ENCODE measurements at places on chromosomes 4 and X.

DNA sequence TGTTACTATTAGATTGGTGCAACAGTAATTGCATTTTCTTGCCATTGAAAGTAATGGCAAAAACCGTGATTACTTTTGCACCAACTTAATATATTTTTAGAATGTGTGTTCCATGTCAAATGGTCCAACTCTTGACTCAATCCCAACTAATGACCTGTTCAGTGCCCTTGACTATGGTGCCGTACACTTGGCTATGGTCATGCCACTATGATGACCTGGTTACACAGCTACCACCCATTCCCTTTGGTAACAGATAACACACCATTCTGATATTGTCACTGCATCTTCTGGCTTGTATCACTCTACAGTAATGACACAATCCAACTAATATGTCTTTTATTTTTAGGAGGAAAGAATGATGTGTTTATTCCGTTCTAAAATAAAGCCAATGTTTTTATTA, 469.4 kb downstream of the DMD start:
- DNase-seq = no peak

DNA sequence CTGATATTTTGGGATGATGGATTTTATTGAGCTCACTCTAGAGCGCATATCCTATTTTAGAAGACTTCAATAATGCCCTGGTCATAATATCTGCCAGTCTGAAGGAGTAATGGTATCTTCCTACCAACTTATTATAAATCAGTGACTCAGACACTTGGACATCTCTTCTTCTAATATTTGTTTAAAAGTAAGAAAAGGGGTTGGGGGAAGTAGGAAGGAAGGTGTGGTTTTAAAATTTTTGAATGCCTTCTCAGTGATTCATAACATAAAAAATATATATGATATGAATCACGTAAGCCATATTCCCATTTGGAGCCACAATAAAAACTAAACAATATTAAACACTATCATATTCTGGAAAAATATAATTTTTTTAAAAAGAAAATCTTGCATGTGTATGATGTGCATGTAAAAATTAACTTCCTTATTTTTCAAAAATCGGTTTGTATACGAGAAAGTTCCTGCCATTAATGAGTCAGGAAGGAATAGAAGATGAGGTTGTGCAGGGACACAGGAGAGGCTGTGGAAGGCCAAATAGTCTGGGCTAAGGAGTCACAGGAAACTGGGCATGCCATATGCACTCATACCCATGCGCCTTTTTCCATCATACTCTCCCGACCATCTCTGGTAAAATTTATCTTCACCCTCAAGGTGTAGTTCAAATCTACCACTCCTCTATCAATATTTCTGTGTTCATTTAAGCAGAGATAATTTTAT, 286.5 kb downstream of the EPHA5 start:
- no peak for DNase-seq

DNA sequence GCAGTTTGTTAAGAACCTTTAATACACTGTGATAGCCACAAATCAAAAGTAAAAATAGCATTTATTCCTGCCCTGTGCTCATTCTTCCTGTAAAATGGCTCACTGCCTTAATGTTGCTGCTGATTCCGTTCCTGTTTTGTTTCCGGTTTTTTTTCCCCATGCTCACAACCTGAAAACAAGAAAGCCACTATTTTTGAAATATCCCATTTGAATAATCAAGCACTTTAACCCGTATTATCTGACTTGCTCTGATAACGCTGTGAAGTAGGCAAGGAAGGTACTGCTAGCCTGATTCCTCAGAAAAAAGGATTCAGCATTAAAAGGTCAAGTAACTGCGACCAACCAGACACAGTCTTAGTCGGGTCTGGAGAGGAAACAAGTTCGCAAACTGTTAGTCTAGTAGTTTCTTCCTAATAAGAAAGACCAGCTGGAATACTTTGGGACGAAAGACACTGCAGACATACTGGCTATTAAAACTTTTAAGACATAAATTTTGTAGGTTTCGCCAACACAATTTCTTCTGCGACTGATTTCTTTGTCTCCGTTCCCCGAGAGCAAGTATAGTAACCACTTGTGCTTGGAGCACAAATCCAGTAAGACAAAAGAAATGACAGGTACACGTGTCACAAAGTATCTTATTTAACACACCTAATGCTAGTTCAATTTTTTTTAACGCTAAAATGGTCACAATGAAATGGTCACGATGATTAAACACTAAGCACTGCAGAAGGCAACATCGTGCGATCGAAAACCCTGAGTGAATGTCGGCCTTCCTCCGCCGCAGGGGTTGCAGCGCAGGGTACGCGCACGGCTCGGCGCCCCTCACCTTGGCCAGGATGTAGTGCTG, 802 bp downstream of the COX18 start:
- DNase-seq = peak; percentile 48

DNA sequence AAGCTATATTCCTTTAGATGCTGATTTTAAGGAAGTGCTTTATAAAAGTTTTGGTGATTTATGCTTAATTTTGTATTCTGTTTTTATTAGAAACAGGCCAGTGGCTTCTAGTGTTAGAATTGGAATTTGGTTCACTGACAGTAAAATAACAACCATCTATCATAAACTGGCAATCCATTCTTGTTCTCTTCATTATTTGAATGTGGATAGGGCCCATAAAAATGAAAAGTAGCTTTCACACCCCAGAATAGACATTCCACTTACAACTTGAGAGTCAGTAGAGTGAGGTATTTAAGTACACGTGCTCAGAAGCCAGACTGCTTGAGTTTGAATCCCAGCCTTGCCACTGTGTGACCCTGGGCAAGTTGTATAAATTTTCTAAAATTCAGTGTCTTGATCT, 232.4 kb upstream of the CTSO start:
- DNase-seq = no peak

DNA sequence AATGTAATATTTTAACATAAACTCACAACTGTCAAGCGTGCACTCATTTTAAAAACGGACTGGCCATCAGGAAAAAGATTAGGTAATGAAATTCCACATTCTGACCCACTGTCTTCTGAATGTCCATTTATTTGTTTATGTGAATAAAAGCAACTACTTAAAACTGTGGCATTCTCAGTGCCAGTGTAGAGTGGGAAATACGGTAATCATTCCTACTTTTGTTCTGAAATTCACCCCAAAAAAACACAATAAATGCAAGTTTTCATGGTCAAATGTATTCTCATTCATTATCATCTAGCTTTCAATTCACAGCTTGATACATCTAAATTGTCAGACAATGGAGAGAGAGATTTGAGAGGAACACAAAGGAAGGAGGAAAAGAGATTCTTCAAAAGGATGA, 260.9 kb downstream of the DCHS2 start:
- no peak for DNase-seq
